Stimulated activated CD4-positive, alpha-beta T cell treated with anti-CD3 and anti-CD28 coated beads, Interleukin-1b, Interleukin-23, amount 100 ng/mL, for 4 hours (primary cell): ENCODE measurements at places on chromosomes 13 and 19.

DNA sequence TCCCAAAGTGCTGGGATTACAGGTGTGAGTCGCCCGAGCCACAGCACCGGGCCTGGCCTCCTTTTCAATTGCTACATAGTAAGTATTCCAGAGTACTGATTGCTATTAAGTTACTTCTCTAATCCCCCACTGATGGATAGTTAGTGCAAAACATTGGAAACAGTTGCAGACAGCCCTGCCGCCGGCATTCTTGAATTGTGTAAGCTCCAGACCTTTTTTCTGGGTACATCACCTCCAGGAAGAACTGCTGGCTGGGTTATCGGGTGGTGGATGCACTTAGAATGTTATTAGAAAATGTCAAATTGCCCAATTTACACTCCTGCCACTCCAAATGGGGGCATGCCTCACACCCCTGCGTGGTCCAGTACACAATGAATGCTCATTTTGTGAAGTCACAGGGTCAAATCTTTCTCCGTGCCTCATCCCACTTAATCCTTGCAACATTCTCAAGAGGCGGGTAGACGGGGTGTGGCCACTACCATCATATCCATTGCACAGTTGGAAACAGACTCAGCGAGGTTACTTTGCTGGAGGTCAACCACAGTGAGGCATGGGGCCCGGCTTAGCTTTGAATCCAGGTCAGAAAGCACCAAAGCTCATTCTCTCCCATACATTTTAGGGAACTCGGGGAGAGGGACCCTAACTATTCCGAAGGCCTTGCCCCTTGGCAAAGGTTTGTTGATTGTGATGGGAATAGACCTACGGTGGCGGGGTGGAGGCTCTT, 1.0 kb upstream of the KDM4B start:
- DNase-seq: no peak

- DNase-seq: no peak
Observed at GRCh38 chr13:103935117-103935516, 868.9 kb upstream of the SLC10A2 start.

DNA sequence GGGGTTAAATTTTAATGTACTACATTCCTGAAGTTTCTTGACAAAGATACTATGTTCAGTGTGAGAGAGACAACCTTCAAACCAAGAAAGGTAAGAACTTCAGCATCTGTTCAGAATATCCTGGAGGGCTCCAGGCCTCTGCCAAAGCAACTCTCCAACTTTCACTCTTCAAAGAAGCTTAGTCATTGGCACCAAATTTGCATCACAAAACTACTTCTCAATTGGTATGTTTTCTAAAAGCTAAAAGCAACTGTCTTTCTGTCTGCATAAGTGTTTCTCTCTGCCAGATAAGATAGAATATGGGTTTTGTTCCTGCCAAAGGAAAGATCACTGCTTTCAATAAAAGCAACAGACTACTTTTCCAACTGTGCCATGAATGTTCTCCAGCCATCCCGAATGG, 187.4 kb downstream of the SUCLA2 start:
- DNase-seq: no peak

- DNase-seq: no peak
Observed at GRCh38 chr13:75473468-75473867, 8.5 kb downstream of the TBC1D4 start.

DNA sequence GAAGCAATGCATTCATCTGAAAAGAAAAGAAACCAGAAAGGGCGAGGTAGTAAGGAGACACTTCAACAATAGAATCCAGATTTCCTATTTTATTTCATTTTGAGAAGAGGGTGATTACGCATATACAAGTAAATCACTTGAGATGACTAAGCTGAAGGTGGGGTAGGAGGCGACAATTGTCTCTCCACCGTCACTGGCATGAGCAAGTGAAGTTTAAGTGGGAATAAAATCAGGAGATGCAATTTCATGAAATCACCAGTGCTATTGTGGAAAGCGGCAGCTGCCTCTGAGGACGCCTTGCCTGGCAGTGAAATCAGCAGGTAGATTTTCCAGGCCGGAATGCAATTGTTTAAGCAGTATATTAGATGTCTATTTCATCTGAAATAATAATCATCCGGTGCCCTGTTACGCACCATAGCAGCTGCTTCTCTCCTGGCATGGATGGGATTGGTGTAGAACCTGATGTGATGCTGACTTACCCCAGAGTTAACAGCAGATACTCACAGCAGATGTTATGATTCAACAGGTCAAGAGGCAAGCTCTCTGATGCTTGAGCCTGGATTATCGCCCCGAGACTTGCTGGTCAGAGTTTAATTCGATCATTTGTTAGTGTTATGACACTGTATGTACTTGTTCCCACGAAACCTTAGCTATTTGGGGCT, 64.3 kb downstream of the RASL11A start:
- DNase-seq: no peak

- DNase-seq: no peak
Observed at GRCh38 chr13:38635030-38635429, 51.8 kb upstream of the FREM2 start.
